Lung (tissue), 17 donors: ENCODE measurements at places on chromosomes 1 and 21.

DNA sequence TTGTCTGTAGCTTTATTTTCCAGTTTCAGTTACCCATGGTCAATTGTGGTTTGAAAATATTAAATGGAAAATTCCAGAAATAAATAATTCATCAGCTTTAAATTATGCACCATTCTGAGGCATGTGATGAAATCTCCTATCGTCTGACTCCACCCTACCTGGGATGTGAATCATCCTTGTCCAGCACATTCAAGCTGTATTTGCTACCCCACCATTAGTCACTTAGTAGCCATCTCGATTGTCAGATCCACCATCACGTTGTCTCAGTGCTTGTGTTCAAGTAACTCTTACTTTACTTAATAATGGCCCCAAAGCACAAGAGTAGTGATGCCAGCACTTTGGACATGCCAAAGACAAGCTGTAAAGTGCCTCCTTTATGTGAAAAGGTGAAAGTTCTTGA is 4.0 kb downstream of the STPG1 start:
- no peaks in the 10 kb centered on the region for H3K36me3 ChIP-seq
- H3K27ac ChIP-seq = no peak overlapping the region
- no peak for DNase-seq
- no peaks in the 10 kb centered on the region for H3K27me3 ChIP-seq

GRCh38 chr1:160741092-160741501 is 2.0 kb downstream of the SLAMF7 start:
- H3K4me1 ChIP-seq = no peaks in the 10 kb centered on the region
- no peak for DNase-seq

GRCh38 chr21:31845151-31845729 is 27.6 kb upstream of the HUNK start:
- no peak overlapping the region for H3K4me3 ChIP-seq
- DNase-seq = no peak
- H3K36me3 ChIP-seq = no peaks in the 10 kb centered on the region
- peaks cover 8% of the 10 kb centered on the region for H3K4me1 ChIP-seq

- no peaks in the 10 kb centered on the region for H3K36me3 ChIP-seq
- H3K4me1 ChIP-seq = no peaks in the 10 kb centered on the region
- no peaks in the 10 kb centered on the region for H3K27me3 ChIP-seq
- no peak overlapping the region for H3K27ac ChIP-seq
- DNase-seq = no peak
These were observed 223.9 kb downstream of the PLPP3 start for GRCh38 chr1:56355422-56355821.

DNA sequence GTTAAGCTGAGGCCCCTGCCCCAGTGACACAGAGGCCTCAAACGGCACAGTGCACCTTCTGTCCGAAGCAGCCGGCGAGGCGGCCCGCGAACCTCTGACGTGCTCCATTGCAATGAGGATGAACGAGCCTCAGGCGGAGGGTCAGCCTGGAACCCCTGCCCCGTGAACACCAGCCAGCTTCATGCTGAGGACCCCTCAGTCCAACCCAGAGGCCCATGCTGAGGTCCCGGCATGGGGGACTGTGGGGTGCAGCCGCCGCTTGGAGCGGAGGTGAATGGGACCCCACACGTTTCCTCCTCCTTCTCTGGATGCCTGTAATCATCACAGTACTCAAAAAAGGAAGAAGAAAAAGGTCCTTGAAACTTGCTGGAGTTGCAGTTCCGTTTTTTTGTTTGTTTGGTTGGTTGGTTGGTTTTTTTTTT is 62.1 kb downstream of the PRKCZ start:
- H3K4me3 ChIP-seq = no peak overlapping the region
- no peaks in the 10 kb centered on the region for H3K36me3 ChIP-seq
- H3K27me3 ChIP-seq = no peaks in the 10 kb centered on the region
- DNase-seq = no peak

DNA sequence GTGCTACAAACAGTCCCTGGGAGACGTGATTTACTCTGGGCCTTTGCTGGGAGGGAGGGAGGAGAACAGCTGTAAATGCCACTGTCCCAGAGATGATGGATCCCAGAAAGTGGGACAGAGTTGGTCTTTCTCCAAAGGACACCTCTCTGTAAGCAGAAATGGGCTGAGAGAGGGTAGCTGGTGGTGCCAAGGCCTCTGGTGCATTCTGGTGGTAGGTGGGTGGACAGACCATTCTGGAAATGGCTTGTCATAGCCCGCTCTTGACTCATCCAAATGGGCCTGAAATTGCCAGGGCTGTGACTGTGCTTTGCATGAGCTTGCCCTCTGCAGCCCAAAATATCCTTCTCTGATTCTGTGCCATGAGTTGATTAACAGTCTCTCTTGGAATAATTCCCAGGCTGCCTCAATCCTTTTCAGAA is 36.1 kb downstream of the CCDC185 start:
- H3K36me3 ChIP-seq = no peaks in the 10 kb centered on the region
- H3K27ac ChIP-seq = peak overlapping the region; percentile 77
- no peak overlapping the region for H3K4me3 ChIP-seq
- no peaks in the 10 kb centered on the region for H3K4me1 ChIP-seq

DNA sequence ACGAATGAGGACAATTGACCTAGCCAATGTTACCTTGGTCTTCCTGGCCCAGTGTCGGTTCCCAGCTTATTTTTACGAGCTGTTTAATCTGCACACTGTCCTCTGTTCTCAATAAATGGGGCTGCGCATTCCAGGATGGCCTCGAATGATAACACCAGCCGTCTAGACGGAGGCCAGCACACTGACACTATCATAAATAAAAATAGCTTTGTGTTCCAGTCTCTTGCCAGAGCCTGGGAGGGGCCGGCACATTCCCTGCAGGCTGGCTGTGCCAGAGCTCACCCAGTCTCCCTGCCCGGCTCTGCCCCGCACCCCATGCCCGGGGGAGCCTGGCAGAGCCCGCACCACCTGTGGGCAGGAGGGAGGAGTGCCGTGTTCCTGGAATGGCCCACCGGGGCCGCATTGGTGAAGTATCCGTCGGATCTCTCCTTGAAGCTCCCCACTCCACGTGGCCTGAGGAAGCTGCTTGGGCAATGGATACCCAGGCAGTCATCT is 92.1 kb downstream of the SPSB1 start:
- H3K4me1 ChIP-seq = peaks cover 3% of the 10 kb centered on the region
- DNase-seq = no peak
- no peak overlapping the region for H3K4me3 ChIP-seq
- H3K27ac ChIP-seq = peak overlapping the region; percentile 38

DNA sequence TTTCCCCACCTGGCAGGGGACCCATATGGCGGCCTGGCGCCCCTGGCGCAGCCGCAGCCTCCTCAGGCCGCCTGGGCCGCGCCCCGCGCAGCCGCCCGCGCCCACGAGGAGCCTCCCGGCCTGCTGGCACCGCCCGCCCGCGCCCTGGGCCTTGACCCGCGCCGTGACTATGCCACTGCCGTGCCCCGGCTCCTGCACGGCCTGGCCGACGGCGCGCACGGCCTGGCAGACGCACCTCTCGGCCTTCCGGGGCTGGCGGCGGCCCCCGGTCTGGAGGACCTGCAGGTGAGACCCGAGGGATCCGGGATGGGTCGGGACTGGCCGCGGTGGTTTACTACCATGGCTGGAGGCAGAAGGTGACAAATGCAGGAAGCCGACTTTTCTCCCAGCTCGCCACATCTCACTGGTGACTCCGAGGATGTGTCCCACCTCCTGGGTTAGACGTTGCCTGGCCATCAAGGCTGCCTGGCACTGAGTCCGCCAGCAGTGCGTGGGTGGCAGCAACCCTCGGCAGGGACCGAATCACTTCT is 1.1 kb downstream of the TFAP2E start:
- DNase-seq = no peak
- H3K4me1 ChIP-seq = peaks cover 19% of the 10 kb centered on the region
- no peaks in the 10 kb centered on the region for H3K36me3 ChIP-seq
- no peak overlapping the region for H3K4me3 ChIP-seq
